ENCODE measurements at places on chromosomes 4 and X. TPM values are rescaled to one million over a fixed set of nuclear protein-coding genes. Genes with fewer than 3 reads are reported as not detected.

Gene RHOH
- total RNA-seq: not detected

Gene SOD3
- 0.15 TPM for total RNA-seq

Gene GABRA4
- total RNA-seq: not detected

Gene SOWAHB
- not detected for total RNA-seq

Gene P2RY10
- not detected for total RNA-seq

Gene NPY1R
- total RNA-seq: not detected

Gene NHSL2
- not detected for total RNA-seq

Gene ETDA
- total RNA-seq: not detected

Gene MRPL1
- 39.6 TPM for total RNA-seq

Gene PQBP1
- 56.3 TPM for total RNA-seq

Gene RASL11B
- total RNA-seq: 0.15 TPM

Gene SLC6A8
- 58.8 TPM for total RNA-seq

Measured in melanocyte of skin (primary cell).